ENCODE measurements at places on chromosomes 3 and 15. TPM values are rescaled to one million over a fixed set of nuclear protein-coding genes. Genes with fewer than 3 reads are reported as not detected.

- peaks cover 1% of the 10 kb centered on the region for H3K4me1 ChIP-seq
- no peak for DNase-seq
- H3K27ac ChIP-seq, result no peak overlapping the region
- H3K36me3 ChIP-seq, result no peaks in the 10 kb centered on the region
- H3K27me3 ChIP-seq, result no peaks in the 10 kb centered on the region
Observed at GRCh38 chr15:76286271-76286879, 24.9 kb downstream of the ETFA start.

GRCh38 chr3:36373666-36374065 lies 6.6 kb upstream of the STAC start:
- H3K4me3 ChIP-seq, result no peak overlapping the region
- H3K27ac ChIP-seq, result no peak overlapping the region
- no peak for DNase-seq
- H3K4me1 ChIP-seq, result no peaks in the 10 kb centered on the region
- H3K36me3 ChIP-seq, result no peaks in the 10 kb centered on the region
- H3K27me3 ChIP-seq, result no peaks in the 10 kb centered on the region

DNA sequence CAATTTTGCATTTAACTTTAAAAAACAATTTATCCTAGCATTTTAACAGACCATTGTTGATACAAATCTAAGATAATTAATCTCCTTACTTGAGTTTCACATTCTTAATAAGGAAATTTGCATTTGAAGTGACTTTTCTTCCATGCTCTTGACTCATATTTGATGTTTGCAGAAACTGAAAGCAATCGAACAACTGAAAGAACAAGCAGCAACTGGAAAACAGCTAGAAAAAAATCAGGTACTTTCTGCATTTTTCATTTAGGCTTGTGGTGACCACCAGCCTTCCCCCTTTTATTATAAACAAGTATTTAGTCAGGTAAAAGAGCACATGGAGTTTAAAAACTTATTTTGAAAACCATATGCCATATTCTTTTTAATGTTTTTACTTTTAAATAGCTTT lies 20.1 kb upstream of the SELENOT start:
- no peaks in the 10 kb centered on the region for H3K27me3 ChIP-seq
- H3K36me3 ChIP-seq, result no peaks in the 10 kb centered on the region

GRCh38 chr3:134544316-134544715 lies 58.5 kb downstream of the CEP63 start:
- H3K27me3 ChIP-seq, result no peaks in the 10 kb centered on the region
- H3K4me3 ChIP-seq, result no peak overlapping the region
- no peaks in the 10 kb centered on the region for H3K36me3 ChIP-seq
- no peak overlapping the region for H3K27ac ChIP-seq

DNA sequence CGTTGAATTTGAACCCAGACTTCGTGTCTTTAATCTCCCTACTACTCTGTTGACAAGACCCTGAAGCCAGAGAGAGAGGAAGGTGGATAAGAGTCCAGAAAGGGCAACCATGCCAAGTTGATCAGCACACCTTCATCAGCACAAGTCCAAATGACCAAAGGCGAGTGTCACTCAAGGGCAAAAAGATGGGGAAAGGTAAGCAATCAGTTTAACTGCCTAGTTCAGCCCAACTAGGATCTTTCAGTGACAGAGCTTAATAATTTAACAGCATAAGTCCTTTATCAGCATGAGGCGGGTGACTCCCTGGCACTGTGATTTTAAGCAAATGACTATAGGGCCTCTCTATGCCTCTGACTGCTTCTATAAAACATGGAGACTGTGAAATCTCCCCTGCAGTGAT lies 6.2 kb downstream of the SUCLG2 start:
- H3K36me3 ChIP-seq, result no peaks in the 10 kb centered on the region
- H3K4me3 ChIP-seq, result no peak overlapping the region
- H3K27ac ChIP-seq, result no peak overlapping the region
- DNase-seq, result no peak

GRCh38 chr3:24048843-24049242 lies 103.8 kb downstream of the NR1D2 start:
- no peak for DNase-seq
- H3K36me3 ChIP-seq, result no peaks in the 10 kb centered on the region
- no peak overlapping the region for H3K4me3 ChIP-seq
- H3K4me1 ChIP-seq, result peaks cover 11% of the 10 kb centered on the region
- no peak overlapping the region for H3K27ac ChIP-seq

GRCh38 chr3:57855943-57856342 lies 99.8 kb downstream of the SLMAP start:
- H3K27ac ChIP-seq, result no peak overlapping the region
- no peak for DNase-seq
- H3K4me3 ChIP-seq, result no peak overlapping the region
- H3K27me3 ChIP-seq, result peaks cover 3% of the 10 kb centered on the region
- no peaks in the 10 kb centered on the region for H3K4me1 ChIP-seq

GRCh38 chr3:19471138-19471537 lies 322.8 kb downstream of the KCNH8 start:
- no peak for DNase-seq
- H3K4me1 ChIP-seq, result no peaks in the 10 kb centered on the region
- H3K27ac ChIP-seq, result no peak overlapping the region
- H3K4me3 ChIP-seq, result no peak overlapping the region
- no peaks in the 10 kb centered on the region for H3K36me3 ChIP-seq
- H3K27me3 ChIP-seq, result no peaks in the 10 kb centered on the region

DNA sequence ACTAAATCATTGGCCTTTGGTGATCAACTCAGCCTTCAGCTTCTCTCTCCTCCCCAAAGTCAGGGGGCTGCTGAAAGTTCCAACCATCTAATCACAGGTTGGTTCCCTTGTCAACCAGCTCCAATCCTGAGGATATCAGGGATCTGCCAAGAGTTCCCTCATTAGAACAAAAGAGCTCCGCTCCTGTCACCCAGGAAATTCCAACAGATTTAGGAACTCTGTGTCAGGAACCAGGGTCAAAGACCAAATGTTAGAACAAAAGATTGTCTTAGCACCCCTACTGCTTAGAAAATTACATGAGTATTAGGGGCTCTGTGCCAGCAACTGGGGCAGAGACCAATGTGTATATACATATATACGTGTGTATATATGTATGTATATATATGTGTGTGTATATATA lies 32.3 kb upstream of the RAB7A start:
- no peaks in the 10 kb centered on the region for H3K4me1 ChIP-seq
- DNase-seq, result no peak

RLBP1 gene
- not detected for total RNA-seq

IGF2BP2 gene
- total RNA-seq, result 16.6 TPM
